ENCODE measurements at places on chromosomes 5 and 9. TPM values are rescaled to one million over a fixed set of nuclear protein-coding genes. Genes with fewer than 3 reads are reported as not detected.

- DNase-seq: peak; percentile 83
These were observed 196.4 kb downstream of the TRPM3 start for GRCh38 chr9:70924895-70925547.

- peak; percentile 39 for DNase-seq
These were observed 1.2 kb downstream of the CKS2 start for GRCh38 chr9:89312222-89312571.

DNA sequence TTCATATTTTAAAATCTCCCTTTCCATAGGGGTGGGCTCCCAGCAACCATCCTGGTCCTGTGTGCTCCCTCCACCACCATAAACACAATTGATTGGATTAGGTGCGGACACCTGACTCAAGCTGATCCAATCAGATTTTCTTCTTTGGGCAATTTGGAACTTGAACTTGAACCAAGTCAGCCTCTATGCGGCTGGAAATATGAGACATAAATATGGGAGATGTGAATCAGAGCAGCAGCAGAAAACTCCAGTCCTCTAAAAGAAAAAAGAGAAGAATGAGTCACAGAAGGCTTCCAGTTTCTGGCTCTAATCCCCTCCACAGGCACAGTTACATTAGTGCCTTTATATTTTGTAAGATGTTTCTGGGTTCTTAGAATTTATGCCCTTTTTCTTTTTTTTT is 306.6 kb downstream of the MLLT3 start:
- no peak for DNase-seq

GRCh38 chr5:29162297-29162696 is 2031.2 kb upstream of the CDH6 start:
- DNase-seq: no peak

DNA sequence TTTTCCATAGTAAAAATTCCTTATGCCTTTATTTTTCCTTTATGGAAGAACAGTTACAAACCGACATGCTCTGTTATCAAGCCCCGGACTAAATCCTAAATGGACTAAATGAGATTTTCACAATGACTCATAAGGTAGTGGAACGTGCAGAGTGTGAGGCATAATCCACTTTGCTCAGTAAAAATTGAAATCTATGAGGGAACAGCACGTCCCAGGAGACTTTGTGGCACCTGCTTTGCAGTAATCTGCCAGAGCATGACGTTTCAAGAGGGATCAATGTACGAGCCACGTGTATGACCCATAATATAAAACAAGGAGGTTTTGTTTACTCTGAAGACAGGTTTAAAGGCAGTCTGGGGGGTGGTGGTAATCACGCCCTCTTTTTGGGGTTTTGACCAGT is 83.8 kb upstream of the GNA14 start:
- no peak for DNase-seq

DNA sequence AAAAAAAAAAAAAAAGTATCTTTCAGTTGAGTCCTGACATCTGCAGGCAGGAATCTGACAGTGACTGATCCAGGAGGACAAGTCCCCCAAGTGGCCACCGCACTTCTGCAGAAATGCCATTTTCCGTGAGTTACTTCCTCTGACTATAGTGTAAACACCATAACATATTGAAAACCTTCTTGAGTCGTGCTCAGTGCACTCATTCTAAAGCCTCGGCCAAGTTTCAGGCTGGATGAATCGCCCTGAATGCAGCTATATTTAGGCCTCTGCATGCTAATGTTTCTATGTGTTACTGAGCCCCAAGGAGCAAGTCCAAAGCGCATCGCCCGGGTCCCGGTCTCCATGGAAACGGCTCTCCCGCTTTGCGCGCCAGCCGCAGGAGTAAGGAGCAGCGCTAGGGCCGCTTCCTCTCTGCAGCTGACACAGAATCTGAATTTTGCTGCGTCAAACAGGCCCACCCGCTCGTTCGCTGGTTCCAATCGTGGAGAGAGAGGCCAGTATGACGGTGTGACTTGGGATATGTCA is 335.4 kb downstream of the MSX2 start:
- no peak for DNase-seq

DNA sequence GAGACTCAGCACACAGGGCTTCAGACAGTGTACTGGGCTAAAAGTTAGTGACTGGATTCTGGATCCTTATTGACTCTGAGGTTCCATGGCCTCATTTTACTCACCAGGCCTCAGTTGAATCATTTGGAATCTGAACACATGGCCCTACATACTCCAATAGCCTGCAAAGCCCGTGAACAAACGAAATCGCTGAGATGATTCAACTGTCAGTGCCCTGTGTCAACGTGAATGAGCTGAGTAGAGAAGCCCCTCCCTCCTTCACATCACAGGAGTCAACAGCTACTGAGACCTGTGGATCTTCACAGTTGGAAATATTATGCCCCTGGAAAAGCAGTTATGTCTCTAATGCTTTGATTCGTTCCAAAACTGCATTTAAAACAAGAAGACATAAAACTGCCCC is 429.3 kb downstream of the GADD45G start:
- DNase-seq: no peak

GRCh38 chr9:81489046-81489445 is 200.3 kb downstream of the TLE1 start:
- DNase-seq: no peak

GRCh38 chr9:94511134-94511954 is 43.5 kb upstream of the PCAT7 start:
- DNase-seq: no peak

GRCh38 chr9:37839496-37840461 is 39.2 kb downstream of the DCAF10 start:
- DNase-seq: no peak

GRCh38 chr9:38682713-38683112 is 37.2 kb downstream of the FAM240B start:
- DNase-seq: peak; percentile 78

DNA sequence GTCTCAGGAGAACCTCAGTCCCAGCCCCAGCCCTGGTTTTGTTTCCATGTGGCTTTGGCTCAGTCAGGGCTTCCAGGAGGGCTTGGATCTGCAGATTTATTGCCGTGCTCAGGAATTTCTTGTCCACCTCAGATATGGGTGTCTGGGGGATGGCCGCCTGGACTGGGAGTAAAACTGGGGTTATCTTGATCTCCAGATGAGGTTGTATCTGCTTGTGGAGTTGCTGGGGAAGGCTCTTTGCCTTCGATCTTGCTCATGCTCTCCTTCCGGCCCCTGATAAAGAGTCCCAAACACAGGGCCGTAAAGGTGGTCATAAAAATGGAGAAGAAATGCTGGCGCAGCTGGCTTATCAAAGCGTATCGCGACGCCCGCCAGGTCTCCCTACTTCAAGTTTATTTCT is 17.8 kb upstream of the PITX1 start:
- no peak for DNase-seq

DNA sequence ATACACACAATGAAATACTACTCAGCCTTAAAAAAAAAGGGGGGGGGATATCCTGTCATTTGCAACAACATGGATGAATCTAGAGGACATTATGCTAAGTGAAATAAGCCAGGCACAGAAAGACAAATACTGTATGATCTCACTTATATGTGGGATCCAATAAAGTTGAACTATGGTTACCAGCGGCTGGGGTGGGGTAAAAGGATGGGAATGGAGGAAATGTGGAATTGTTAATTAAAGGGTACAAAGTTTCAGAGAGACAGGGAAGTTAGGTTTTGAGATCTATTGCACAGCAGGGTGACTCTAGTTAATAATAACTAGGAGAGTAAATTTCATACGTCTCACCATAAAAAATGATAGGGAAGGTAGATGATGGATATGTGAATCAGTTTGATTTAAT is 76.2 kb upstream of the ZNF608 start:
- DNase-seq: no peak

DNA sequence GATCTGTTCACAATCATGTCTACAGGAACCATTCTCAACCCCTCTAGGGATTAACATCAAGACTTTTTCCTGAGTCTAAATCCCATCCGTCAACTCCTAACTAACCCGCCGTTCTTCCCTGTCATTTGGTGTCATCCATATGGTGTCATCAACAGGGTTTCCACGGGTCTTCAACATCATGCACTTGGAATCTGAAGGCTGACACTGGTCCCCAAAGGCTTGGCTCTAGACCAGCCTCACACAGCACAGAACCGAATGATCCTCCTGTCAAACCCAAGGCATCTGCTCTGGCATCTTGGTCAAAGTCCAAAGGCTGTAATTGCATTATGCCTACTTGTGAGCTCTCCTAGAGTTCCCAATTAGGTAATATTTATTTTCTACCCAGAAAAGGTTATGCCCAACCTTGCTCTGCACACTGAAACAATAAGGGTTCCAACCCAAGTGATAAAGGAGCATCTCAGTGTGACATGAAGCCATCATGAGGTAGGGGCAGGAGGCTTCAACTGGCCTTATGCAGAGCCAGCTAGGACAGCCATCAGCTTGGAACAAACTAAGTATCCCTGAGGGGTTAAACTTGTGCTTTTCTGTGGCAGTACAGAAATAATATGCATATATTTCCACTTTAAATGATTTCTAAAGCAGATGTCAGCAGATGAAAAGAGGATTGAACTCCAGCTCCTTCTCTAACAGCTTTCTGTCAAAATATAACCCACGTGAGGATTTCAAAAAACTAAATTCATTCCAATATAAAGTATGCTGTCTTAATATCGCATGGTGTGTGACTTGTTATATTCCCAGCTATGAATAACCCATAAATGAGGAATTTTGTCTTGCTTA is 13.9 kb downstream of the ENC1 start:
- DNase-seq: no peak

DNA sequence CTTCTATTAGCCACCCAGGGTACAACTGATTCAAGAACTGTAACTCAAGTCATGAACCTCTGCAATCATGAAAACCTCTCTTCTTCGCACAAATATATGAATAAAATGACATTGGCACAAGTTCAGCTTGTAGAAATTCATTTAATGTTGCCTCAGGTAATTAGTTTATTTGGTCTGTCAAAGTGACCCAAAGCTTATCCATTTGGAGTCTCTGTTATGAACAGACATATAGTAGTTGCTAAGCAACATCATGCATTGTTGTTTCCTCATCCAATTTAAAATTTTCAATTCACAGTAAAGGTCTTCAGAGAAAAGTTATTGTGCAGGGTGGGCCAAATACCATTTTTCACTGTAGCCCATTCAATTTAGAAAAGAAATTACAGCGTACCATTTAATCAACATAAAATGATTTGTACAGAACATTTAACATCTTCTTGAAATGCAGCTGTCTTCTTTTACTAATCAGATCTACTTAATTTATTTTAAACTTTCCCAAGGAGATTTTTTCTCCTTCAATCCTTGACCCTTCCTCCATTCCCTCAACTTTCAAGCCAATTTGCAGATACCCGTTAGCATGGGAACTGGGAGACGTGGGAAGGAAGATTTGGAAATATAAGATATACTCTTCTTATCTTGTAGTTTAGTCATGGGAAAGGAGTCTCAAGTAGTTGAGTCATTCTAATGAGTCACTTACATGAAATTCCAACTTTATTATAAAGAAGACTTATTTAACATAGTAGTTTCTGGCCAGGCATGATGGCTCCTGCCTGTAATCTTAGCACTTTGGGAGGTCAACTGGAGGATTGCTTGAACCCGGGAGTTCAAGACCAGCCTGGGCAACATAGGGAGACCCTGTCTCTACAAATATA is 231.3 kb downstream of the ATPSCKMT start:
- no peak for DNase-seq

DNA sequence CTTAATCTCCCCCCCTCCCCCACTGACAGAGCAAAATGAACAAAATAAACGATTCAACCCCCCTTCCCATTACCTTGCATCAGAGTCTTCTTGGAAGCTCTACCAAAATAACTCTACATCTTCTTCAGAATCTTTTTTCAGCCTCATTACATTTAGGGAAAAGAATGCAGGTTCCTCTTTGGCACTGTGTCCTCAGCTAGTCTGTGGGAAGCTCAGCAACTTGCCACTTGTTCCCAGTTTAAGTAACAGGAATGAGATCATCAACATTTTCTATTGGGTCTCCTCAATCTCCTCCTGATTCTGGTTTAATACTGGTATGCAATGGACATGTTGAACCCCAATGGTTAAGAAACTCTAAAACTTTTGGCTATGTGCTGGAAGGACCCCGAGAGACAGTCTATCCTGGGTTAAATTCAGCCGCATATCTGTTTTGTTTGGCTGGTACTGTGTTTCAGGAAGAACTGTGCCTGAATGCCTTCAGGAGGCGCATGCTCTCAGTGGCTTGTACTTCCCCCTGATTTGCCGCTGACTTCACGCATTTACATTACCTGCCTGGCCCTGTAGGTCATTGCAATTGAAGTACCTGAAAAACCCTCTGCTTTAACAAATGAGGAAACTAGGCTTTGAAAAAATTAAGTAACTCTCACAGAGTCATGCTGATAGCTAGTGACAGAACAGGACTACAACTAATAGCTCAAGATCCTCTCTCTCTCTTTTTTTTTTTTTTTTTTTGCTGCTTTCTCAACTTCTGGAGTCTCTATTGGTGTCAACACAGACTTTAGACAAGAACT is 78.1 kb upstream of the HMHB1 start:
- no peak for DNase-seq

- DNase-seq: no peak
These were observed 169.5 kb downstream of the RGS3 start for GRCh38 chr9:113632776-113633590.

DNA sequence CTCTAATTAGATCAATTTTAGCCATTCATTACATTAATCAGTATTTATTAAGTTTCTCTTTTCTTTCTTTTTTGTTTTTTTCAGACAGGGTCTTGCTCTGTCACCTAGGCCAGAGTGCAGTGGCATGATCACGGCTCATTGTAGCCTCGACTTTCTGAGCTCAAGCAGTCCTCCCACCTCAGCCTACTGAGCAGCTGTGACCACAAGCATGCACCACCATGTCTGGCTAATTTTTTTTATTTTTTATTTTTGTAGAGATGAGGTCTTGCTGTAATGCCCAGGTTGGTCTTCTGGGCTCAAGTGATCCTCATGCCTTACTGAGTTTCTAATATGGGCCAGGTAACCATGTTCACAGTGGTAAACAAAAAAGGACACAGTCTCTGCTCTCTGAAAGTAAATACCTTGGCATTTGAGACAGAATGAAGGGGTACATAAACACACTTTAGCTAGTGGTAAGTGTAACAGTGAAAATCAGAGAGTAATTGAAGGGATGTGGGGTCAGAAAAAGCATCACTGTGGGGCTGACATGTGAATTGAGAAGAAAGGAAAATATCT is 336.3 kb downstream of the ADGRV1 start:
- DNase-seq: no peak

GRCh38 chr5:19169426-19169825 is 818.6 kb downstream of the CDH18 start:
- DNase-seq: no peak

ORM1 gene
- total RNA-seq: not detected

CBY3 gene
- total RNA-seq: not detected

FRRS1L gene
- under 0.01 TPM for total RNA-seq

MYMK gene
- not detected for total RNA-seq

CPLANE1 gene
- total RNA-seq: 11.1 TPM

SPACA9 gene
- 1.0 TPM for total RNA-seq

ZCCHC7 gene
- 6.9 TPM for total RNA-seq

PALM2AKAP2 gene
- under 0.01 TPM for total RNA-seq

NXNL2 gene
- 0.13 TPM for total RNA-seq

CD274 gene
- total RNA-seq: 6.4 TPM

SHISAL2B gene
- not detected for total RNA-seq

CDC20B gene
- total RNA-seq: not detected

TSSK1B gene
- not detected for total RNA-seq

SPATA31E1 gene
- total RNA-seq: not detected

LECT2 gene
- not detected for total RNA-seq

BAAT gene
- total RNA-seq: not detected

EIF4EBP3 gene
- 2.3 TPM for total RNA-seq

BTNL8 gene
- 0.13 TPM for total RNA-seq
